ENCODE measurements at places on chromosomes 16 and 17. TPM values are rescaled to one million over a fixed set of nuclear protein-coding genes. Genes with fewer than 3 reads are reported as not detected.

KCNG4 gene
- total RNA-seq, result not detected

DNA sequence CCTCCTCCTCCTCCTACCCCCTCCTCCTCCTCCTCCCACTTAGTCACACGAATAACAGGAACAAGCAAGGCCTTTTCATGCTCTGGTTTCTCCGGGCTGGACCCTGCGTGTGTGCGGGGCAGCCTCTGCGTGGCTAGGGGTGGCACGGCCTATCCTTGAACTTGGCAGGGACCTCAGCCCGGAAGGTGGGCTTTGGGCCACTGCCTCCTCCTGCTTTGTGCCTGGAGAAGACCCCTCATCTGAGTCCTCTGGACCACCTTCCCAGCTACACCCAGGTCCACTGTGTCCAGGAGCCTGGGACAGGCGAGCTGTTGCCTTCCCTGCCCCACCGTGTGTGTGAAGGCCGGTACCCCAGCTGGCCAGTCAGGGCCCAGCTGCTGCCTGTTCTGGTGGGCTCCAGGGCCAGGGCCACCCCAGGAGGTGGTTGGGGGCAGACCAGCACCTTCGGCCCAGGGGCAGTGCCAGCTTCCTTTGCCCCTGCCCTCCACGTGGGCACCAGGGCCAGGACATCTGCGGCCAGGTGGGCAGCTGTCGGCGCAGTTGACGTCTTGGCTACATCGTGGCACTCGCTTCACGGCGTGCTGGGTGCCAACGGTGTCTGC, 35.4 kb downstream of the GINS2 start:
- no peak for DNase-seq

GRCh38 chr16:8583199-8583598, 7.1 kb downstream of the TMEM114 start:
- no peak for DNase-seq

RPRML gene
- 0.21 TPM for total RNA-seq

GRCh38 chr16:85757341-85757822, 6.5 kb upstream of the C16orf74 start:
- no peak for DNase-seq

GRCh38 chr16:84999857-85000480, 11.4 kb downstream of the ZDHHC7 start:
- DNase-seq, result no peak

- DNase-seq, result peak; percentile 30
Measured at GRCh38 chr16:2500918-2501750, 12.6 kb upstream of the ATP6V0C start.

NPIPA3 gene
- total RNA-seq, result 0.26 TPM
